ENCODE measurements at places on chromosomes 4 and X. TPM values are rescaled to one million over a fixed set of nuclear protein-coding genes. Genes with fewer than 3 reads are reported as not detected.

DNA sequence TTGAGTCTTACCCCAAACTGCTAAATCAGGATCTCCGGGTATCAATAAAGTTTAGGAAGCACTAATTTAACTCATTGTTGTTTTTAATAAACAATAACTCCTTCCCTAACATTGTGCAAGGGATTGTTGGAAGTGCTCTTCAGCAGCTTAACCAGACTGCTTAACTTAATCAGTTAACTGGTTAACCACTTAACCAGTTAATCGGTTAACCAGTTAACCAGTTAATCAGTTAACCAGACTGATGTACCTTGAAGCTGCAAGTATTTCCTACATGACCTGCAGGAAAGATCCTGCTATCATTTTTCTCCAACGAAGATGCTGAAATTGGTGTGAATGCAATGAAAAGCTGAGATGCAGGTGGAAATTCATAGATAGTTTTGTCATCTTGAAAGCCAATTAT is 40.1 kb upstream of the AP1S2 start:
- no peak for DNase-seq

DNA sequence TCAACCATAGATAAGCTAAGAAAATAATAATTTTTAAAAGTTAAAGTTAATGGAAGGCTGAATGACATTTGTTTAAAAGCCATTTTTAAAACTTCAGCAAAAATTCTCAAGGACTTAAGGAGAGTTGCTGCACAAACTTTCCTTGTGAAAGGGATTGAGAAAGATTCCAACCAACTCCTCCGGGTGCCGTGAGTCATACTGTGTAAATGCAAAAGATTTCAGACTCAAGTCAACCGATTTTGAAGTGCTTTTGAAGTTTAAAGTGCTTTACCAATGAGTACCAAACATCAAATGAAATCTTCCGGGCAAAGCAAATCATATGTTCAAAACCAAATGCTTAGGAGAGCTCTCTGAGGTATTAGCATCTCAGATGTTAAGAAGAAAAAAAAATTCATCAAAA is 31.4 kb downstream of the VCX2 start:
- peak; percentile 31 for DNase-seq

DNA sequence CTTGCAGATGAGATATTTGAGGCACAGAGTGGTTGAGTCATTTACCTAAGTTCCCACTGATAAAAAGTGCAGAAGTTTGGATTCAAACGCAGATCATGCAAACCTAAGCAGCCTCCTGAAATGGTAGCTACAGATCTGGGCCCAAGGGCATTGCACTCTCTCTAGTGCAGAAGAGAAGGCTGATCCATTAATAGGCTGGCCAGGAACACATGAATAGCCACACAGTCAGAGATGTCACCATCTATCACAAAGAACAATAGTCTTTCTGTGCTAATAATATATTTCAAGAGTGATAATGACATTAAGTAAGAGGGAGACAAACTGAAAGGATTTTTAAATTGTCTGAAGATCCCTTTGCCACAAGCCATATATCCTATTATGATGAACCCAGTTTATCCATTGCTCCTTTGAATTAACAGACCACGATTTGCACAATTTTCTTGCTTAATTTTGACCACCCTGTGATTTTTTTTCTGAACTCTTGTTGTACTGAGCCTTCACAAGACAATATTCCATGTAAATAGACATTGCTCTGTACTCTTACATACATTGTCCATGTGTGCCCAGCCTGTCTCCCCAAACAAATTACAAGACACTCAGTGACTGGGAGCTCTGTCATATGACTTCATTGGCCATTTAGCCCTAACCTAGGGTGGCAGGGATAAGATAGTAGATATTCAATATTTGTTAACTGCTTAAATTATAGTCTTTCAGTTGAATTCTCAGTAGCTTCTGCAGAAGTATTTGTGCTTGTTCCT is 112.4 kb upstream of the RBPJ start:
- DNase-seq = no peak

F9 gene
- not detected for total RNA-seq

CENPC gene
- total RNA-seq = 27.4 TPM
